ENCODE measurements at places on chromosomes 7 and 10.

DNA sequence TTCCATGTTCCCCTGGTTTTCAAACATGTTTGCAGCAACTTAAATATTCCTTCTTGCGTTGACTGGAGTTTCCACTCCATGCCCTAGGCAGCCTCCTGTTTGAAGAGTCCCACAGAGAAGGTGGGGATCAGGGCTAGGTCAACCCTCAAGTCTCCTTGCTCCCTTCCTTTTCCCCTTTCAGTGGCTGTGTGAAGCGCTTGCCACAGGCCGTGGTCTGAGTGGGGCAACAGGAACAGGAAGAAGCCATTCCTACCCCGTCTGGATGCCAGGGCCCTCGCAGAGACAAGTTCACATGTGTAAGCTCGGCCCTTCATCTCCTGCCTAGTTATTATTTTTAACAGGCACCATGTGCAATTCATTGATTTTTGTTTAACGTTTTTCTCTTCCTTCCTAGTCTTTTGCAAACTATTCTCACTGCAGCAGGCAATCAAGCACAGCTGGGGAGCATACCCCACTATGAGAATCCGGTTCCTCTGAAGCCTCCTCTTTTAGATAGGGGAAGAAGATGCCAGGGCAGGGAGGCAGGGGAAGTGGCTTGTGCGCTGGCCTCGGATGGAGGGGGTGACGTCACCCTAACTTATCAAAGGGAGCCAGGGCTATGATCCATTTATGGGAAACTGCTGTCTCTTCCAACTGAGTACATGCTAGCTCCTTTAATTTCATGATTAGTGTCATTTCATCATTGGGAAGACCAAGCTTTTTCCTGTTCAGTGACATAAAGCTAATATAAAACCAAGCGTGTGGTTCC is 64.2 kb downstream of the PRLHR start:
- DNase-seq: no peak

- no peak for DNase-seq
These were observed 46.5 kb downstream of the TSPAN15 start for GRCh38 chr10:69497611-69498390.

DNA sequence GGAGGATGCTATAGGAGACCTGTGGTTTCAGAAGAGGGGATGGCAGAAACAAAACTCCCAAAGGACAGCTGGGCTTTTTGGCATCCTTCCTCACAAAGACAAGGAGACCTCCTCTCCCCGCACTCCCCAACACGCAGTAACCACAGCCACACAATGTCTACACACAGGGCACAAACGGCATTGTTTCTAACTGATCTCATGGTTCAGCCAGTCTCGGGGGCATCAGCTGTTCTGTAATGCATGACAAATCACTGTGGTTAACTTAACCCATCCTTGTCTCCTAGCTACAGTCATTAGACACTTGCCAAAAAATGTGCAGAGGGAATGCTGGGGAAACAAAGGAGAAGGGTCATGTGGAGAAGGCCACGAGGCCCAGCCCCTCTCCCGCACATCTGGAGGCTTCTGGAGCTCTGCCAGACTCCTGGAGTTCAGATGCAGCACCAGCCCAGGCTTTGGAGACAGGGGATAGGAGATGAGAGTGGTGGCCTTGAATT is 7.6 kb upstream of the ADAMTS14 start:
- DNase-seq: peak; percentile 69

- DNase-seq: no peak
These were observed 148.6 kb upstream of the FAM3C start for GRCh38 chr7:121544726-121545125.

GRCh38 chr7:73742753-73743641 is 4.4 kb upstream of the ABHD11 start:
- peak; percentile 46 for DNase-seq

- DNase-seq: no peak
These were observed 73.2 kb upstream of the KLF6 start for GRCh38 chr10:3858051-3858845.

GRCh38 chr7:113504691-113505090 is 386.3 kb upstream of the SMIM30 start:
- no peak for DNase-seq

DNA sequence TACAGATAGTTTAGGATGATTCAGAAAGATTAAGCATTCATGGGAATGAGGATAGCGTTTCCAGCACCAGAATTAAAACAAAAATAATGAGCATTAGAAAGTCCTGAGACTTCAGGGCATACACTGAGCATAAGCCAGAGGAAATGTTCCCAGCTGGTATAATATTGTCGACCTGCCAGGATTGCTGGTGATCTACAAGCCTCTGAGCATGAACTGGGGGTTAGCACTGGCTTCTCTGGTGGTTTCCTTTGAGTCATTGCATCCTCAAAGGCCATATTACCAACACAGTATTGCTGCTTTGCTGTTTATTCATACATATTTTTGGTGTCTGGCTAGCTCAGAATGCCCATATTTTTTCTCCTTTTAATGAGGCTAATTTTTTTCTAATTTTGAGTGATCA is 10.7 kb upstream of the ATRNL1 start:
- DNase-seq: no peak

DNA sequence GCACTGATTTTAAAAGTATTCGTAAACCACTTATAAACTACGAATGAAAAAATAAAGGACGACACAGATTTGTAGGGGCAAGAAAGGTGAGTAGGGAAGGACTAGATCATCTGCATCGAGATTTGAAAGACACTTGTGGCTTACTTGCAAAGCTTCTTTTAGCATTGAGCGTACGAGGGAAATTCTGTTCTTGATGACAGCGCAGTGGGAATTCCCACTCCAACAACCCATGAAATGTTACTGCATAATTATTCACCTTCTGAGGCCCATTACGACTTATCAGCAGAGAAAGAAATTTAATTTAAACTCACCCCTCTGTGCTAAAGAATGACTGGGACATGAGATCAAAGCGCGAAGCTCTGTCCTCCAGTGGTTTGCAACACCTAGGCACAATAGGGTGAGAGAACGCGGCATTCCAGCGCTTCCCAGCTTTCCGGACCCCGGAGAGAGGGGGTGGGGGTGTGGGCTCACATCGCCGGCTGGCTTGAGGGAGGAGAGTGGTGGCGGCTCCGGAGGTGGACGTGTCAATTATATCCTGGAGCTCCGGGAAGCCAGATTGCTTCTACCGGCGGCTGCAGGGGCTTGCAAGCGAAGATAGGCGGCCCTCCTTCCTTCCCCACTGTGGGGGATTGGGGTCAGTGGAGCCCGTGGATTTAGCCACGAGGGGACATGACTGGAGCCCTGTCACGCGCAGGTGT is 10.3 kb downstream of the SP8 start:
- DNase-seq: no peak

DNA sequence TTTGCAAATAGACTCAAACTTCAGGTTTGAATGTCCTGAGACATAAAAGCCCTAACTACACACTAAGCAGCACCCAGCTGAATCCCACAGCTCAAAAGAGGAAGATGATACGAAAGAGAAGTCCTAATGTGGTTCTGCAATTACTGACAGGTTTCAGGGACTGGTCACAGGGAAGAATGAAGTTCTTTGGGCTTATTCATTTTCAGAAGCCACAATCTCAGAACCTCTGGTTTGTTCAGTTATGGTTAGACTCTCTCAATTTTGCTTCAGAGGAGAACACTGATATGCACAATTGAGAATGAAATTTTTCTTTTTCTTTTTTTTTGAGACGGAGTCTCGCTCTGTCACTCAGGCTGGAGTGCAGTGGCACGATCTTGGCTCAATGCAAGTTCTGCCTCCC is 94.6 kb upstream of the FAM180A start:
- DNase-seq: no peak

- DNase-seq: no peak
These were observed 43.3 kb downstream of the ZMIZ1 start for GRCh38 chr10:79111846-79112614.

DNA sequence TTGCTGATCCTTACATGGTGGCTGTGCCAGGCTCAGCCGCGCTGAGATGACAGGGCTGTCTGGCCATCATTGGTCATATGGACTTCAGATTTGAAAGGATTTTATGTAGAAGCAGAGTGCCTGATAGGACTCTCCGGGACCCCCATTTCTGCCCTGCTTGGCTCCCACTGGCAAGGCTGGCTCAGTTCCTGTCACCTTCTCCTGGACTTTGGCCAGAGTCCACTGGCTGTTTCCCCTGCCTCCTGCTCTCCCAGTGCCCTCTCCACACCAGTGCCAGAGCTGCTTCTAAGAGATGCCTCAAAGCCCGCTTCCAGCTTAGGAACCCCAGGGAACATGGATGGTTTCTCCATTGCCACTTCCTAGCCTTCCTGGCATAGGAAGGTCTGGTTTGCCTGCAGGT is 5.1 kb upstream of the SH2D4B start:
- no peak for DNase-seq
